ENCODE measurements at places on chromosomes 4 and X.

DNA sequence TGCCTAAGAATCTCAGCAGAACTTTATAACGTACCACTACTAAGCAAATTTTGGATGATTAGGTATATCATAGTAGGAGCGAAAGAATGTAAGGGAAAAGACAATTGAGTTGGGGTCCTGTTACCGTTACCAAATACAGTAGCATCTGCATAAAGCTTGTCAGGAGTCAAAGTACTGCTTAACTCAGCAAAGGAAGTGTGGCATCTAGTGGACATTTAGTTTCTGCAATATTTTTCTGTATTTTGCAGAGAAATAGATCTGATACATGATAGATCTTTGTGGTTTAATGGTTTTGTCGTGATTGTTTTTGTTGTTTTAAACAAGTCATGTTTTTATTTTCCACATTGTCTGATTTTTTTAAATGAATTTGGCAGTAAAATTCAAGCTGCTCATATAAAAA, 81.0 kb upstream of the SMARCAD1 start:
- no peak for DNase-seq

DNA sequence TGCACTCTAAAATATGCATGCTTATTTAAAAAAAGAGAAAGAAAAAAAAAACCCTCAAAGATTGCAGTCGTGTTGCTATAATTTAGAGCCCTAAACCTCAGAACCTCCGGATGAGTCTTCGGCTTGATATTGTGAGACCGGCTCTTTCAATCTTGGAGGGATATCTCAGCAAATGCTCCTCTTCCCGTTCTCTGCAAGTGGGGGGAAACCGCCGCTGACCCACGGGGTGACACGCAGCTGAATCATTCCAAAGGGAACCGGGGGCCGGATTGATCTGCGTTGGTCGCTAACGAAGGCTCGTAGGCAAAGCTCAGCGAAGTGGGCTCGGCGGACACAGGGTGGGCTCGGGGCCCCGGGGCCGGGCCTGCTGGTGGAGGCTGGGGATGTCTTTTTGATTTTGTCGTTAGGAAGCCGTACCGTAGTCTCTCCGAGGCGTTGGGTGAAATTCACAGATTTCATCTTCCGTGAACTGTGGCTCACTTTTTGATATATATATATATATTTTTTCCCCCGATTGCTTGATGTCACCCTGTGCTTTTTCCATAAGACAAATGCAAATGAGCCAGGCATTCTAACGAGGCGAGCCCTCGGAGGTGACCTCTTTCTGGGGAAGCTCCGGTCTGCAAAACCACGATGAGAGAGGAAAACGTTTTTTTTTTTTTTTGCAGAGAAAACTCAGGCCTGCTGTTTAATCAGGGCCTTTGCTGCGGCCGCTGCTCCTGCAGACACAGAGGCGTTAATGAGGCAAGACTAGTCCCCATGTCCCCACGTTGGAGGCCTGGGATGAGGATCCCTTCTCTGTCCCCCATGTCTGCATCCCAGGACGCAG, 110.7 kb upstream of the PPP2R3B start:
- no peak for DNase-seq

DNA sequence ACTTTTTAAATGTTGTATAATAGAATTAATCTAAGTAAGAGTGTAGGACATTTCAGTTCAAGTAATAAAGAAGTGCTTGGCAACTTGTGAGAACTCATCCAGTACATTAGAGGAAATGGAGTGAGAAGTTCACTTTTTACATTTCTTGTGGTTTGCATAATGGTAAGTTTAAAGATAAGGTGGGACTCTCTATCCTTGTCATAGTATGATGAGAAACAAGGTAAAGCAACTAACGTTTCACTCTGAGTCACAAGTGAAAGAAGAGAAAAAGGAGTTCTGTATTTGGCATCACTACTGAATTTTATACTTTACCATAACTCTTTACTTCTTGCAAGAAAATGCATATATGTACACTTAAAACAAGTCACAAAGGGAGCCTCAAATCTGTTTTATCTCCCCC, 219.4 kb downstream of the SLC4A4 start:
- DNase-seq, result no peak

- DNase-seq, result no peak
Observed at GRCh38 chr4:92270908-92271307, 32.9 kb upstream of the GRID2 start.

DNA sequence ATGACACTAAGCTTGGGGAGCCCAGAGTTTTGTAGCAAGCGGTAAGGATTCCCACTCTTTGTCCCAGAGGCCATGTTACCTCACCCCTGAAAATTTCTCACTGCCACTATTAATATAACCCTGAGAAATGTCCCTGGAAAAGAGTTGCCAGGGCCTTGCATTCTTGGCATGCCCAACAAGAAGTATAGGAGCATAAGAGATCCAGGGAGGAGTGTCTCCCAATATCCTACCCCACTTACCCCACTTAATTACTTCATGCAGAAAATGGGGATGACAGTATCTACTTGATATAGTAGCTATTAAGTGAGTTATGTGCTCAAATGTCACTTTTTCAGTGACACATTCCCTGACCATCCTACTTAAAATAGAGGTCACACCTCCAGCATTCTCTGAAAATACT, 120.5 kb upstream of the C1GALT1C1 start:
- DNase-seq, result no peak

All from CMK (cell line).